Substantia nigra (tissue), 51 donors: ENCODE measurements at places on chromosomes 6 and 20.

DNA sequence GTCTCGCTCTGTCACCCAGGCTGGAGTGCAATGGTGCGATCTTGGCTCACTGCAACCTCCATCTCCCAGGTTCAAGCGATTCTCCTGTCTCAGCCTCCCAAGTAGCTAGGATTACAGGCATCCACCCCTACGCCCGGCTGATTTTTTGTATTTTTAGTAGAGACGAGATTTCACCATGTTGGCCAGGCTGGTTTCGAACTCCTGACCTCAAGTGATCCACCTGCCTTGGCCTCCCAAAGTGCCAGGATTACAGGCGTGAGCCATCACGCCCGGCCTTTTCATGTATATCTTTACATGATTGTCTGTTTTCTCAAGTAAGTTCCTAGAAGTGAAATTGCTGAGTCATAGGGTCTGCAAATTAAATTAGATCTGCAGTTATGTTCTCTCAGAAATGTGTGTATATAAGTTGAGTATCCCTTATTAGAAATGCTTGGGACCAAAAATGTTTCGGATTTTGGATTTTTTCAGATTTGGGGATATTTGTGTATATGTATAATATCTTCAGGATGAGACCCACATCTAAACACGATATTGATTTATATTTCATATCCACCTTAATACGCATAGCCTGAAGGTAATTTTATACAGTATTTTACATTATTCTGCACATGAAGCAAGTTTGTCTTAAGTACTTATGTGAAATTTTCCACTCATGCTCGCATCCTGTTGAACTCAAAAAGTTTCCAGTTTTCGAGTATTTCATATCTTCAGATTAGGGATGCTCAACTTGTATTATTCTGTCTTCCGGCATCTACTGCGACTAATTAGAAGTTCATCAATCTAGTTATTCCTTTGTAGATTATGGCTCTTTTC, 40.4 kb downstream of the TAB2 start:
- no peak for DNase-seq

DNA sequence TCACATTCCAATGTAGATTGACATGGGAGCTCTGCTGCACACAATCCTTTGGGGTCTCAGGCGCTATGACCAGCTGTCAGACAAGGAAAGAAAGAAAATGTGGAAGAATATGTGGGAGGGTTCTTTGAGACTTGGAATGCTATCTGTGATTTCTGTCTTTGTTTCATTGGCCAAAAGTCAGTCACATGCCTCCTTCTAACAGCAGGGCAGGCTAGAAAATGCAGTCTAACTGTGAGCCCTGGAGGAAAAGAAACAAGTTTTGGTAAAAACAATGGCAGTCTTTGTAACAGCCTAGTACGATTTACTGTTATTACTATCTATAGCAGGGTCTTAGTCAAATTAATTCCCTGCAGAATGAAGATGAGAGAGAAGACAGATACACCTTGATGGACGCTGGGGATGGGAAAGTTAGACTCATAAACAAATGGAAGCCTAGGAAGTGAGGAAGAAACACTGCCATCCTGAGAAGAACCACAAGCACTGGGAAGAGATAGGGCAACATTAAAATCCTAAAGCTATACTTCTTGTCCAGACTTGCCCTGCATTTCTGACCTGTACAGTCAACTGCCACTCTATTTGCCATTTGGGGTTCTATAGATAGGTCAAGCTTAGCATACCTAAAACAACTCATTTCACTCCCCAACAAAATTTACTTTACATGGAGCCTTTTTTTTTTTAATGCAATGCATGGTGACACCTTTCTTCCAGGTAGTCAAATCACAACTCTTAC, 833.0 kb downstream of the KIF16B start:
- no peak for DNase-seq

DNA sequence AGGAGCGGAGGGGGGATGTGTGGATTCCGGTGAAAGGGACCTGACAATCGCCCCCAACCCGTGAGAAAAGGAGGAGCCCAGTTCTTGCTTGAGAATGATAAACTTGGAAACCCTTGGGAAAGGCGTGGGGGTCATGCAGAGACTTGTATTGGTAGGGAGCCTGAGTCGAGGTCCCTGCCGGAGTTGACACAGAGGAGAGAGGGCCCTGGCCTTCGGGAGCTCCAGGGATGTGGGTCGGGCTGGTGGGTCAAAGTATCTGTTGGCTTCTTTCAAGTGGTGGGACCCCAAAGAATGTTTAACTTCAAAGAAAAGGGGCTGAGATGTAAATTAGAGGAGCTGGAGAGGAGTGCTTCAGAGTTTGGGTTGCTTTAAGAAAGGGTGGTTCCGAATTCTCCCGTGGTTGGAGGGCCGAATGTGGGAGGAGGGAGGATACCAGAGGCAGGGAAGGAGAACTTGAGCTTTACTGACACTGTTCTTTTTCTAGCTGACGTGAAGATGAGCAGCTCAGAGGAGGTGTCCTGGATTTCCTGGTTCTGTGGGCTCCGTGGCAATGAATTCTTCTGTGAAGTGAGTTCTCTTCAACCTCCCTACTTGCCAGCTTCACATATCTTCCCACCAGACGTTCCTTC, 571 bp downstream of the CSNK2B start:
- no peak for DNase-seq

- no peak for DNase-seq
These were observed 637.7 kb upstream of the CITED2 start for GRCh38 chr6:140012150-140012549.

GRCh38 chr6:167856474-167856873, 29.8 kb downstream of the AFDN start:
- no peak for DNase-seq

GRCh38 chr6:162964488-162965140, 236.8 kb downstream of the PACRG start:
- DNase-seq: no peak

GRCh38 chr6:142387997-142388815, 86.4 kb downstream of the ADGRG6 start:
- no peak for DNase-seq

DNA sequence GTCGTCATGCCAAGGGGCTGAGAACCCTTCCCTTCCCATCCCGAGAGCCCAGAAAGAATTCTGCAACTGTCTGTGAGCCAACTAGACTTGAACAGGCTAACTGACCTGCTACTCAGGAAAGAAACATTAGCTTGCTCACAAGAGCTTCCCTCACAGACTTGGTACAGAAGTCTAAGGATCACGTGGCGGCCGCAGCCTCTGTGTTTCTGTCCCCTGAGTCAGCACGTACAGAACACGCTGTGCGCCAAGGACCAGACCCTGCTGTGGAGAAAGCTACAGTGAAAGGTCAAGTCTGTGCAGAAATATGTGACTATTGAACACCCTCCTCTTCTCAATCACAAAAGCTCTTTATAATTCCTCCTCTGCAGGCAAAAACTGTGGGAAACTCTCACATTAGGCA, 151.3 kb upstream of the QKI start:
- DNase-seq: no peak

GRCh38 chr6:109239651-109240321, 142.5 kb downstream of the CD164 start:
- no peak for DNase-seq

- no peak for DNase-seq
These were observed 45.2 kb downstream of the BACH2 start for GRCh38 chr6:90251295-90251992.

- DNase-seq: no peak
These were observed 15.2 kb downstream of the FAM210B start for GRCh38 chr20:56373942-56374341.

- DNase-seq: no peak
These were observed 50.9 kb downstream of the KLHL31 start for GRCh38 chr6:53614676-53615075.

- DNase-seq: no peak
These were observed 114.0 kb downstream of the AFG1L start for GRCh38 chr6:108408861-108409260.

- no peak for DNase-seq
These were observed 21.9 kb downstream of the SAMD5 start for GRCh38 chr6:147530132-147531060.

DNA sequence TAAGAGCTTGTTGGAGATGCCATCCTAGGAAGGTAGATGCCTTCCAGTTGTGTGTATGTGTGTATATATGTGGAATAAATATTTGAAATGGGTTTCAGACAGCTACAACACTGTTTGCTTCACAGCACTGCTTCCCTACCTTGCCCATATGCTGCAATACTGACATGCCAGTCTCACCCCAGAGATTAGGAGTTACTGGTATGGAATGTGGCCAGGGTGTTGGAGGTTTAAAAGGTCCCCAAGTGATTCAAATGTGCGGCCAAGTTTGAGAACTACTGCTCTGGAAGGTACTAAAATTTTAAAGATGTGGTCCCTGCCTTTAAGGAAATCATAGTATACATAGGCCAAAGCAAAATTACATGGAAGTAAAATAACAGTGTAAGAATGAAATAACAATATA, 39.5 kb downstream of the BCKDHB start:
- no peak for DNase-seq
